ENCODE measurements at places on chromosomes 5 and 9.

- DNase-seq: no peak
Measured at GRCh38 chr5:154138701-154139100, 51.8 kb upstream of the GALNT10 start.

DNA sequence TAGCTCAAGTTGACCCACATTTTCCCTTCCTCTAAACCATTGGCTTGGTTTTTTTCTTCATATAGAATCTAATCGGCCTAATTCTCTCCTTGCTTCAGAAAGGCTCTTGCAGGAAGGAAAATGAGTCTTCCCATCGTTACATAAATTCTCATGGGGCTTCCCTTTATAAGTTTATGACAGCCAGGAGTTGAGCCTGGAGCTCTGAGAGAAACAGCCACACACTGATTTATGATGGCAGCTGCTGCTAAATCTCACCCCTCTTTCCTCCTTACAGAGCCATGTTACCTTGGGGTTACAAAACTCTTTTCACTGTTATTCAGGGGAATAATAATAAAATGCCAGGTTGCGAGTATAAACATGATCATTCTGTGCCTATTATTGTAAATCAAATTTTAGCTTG is 5.2 kb upstream of the RNF14 start:
- no peak for DNase-seq

- no peak for DNase-seq
Measured at GRCh38 chr9:135030566-135031226, 56.8 kb upstream of the OLFM1 start.

DNA sequence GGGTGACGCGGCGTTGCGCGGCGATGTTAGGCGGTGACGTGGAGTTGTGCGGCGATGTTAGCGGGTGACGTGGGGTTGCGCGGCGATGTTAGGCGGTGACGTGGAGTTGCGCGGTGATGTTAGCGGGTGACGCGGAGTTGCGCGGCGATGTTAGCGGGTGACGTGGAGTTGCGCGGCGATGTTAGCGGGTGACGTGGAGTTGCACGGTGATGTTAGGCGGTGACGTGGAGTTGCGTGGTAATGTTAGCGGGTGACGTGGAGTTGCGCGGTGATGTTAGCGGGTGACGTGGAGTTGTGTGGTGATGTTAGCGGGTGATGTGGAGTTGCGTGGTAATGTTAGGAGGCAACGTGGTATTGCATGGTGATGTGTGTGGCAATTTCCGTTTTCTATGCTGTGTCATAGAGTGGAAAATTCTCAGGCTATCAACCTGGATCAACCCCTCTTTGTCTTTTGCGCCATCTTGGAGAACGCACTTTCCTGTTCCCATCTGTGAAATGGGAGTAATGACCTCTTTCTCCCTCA is 76.0 kb downstream of the ANKRD33B start:
- DNase-seq: no peak

DNA sequence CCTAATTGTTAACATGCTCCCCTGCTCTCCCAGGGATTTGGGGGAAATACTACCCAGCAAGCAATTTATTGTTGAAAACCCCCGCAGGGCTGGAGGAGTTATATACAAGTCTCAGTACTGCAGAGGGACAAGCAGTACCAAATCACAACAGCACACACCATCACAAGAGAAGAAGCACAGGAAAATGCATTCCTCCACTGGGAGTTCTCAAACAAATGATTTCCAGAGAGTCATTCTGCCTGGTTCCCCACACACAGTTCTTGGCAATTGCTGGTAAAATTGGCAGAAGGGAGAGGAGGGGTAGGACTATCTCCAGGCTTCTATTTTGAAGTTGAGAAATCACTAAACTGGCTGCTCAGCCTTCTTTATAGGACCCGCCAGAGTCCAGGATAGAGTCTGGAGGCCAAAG is 16.8 kb downstream of the SIL1 start:
- DNase-seq: no peak

DNA sequence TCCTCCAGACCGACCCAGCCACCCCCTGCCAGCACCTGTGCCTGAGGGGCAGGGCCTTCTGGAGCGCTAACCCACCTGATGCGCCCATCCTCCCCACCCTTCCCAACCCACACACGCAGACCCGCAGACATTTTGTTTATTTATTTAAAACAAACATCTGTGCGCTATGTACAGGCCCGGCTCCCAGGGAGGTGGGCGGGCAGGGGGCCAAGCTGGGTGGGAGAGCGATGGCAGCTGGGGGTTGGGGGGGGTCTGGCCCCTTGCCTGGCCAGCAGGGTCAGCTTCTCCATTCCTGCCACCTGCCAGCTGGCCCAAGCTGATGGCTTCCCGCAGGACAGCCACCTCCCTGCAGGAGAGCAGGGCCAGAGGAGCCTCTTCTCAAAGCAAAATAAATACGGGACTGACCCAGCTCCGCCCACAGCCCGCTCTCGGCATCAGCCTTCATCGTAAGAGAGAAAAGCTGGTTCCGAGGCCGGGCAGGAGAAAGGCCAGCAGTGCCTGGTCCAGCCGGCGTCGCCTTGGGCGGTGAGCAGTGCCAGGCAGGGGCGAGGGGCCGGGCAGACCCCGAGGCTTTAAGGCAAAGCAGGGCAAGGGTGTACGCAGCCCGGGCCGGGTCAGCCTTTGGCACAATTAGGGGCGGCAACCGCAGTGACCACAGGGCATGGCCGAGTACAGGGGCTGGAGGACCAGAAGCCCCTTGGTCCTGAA is 10.9 kb upstream of the CLIC3 start:
- no peak for DNase-seq

- DNase-seq: no peak
Measured at GRCh38 chr5:33257807-33258429, 182.8 kb upstream of the TARS1 start.

DNA sequence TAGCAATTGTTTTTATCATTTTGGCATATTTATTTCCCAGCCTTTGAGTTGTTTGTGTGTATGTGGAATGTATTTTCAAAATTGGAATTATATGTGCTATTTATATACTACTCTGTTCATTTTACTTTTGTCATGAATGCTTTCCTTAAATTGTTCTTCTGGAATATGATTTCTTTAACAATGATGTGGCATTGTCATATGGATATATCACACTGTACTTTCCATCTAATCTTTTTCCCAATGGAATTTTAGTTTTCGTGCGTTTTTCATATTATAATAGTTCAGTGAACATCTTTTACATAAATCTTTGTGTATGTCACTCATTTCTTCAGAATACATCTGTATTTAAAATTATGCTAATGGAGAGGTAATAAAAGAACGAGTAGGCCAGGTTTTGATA is 980.1 kb upstream of the WWC1 start:
- no peak for DNase-seq

- no peak for DNase-seq
Measured at GRCh38 chr5:117776977-117777376, 1202.4 kb upstream of the SEMA6A start.

GRCh38 chr5:172758077-172758833 is 12.7 kb downstream of the DUSP1 start:
- DNase-seq: peak; percentile 92

- no peak for DNase-seq
Measured at GRCh38 chr5:103918668-103919367, 356.2 kb upstream of the NUDT12 start.

DNA sequence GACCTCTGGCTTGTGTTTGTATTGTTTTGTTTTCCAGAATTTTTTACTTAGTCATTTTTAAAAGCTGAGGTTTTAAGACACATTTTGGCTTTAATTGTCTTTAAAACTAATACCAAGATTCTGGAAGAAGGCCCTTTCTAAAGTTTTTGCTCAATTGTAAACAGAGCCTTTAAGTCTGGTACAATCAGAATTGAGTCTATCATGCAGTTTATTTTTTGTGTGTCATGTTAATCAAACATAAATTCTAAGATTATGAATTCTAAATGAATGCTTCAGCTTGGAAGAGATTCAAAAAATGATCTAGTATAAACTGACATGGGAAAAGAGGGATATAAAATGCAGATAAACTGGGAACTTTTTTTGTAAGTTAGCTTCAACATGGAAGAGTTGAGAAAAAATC is 882.7 kb downstream of the TLE1 start:
- no peak for DNase-seq

GRCh38 chr9:112439171-112439570 is 47.5 kb upstream of the KIAA1958 start:
- DNase-seq: no peak

DNA sequence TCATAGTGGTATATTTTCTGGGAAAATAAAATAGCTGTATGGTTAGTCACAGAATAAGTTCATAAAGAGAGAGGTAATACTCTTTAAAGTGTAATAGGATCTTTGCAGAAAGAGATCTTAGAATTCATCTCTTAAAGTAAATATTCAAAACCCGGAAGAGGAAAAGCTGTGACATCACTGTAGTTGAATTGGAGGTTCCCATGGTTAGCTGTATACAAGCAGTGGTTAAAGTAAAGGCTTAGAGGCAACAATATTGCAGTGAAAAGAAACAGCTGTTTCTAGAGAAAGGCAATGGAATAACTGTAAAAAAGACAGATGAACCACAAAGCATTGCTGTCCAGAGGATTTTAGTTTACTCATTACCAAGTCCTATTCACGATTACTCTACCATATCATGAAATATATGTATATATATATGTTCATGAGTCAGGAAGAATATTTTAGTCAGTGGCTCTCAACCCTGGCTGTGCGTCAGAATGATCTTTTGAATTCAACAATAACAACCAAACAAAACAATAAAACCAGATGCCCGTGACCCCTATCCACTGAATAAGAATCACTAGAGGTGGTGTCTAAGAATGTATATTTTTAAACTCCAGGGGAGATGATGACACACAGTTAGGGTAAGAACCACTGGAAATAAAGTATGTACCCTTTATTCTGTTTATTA is 4.7 kb downstream of the ERCC6L2 start:
- no peak for DNase-seq

GRCh38 chr9:121947775-121948174 is 145.3 kb downstream of the TTLL11 start:
- DNase-seq: no peak

- no peak for DNase-seq
Measured at GRCh38 chr5:41176952-41177351, 36.4 kb downstream of the C6 start.

- peak; percentile 88 for DNase-seq
Measured at GRCh38 chr9:134357631-134358025, 31.4 kb downstream of the RXRA start.

- no peak for DNase-seq
Measured at GRCh38 chr5:135678640-135679268, 100.0 kb upstream of the CXCL14 start.

DNA sequence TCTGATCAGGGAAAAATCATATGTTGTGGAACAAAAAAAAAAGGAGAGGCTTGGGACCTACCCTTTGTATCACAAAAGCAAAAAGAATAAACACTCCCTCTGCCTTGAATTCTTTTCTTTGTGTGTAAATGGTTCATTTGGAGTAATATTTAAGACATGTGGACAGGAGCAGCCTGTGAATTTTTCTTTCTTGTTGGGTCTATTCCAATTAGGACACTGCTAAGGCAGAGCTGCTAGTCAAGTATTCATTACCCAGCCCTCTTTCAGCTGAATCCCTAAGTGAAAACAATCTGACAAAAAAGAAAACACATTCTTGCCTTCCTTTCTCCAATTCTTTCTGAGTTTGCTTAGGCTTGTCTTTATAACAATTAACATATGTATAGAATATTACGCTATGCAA is 330.0 kb downstream of the EBF1 start:
- no peak for DNase-seq

GRCh38 chr5:16542236-16542635 is 74.6 kb downstream of the RETREG1 start:
- DNase-seq: no peak

DNA sequence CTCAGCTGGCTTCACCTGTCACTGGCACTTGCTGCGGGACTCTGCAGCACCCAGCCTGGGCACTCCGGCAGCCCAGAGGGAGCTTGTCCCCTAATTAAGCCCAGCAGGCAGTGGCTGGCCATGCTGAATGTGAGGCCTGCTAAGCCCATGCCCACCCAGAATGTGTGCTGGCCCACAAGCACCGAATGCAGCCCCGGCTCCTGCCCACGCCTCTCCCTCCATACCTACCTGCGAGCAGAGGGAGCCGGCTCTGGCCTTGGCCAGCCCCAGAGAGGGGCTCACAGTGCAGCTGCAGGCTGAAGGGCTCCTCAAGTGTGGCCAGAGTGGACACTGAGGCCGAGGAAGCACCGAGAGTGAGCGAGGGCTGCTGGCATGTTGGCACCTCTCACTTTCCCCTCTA is 32.4 kb upstream of the SUB1 start:
- DNase-seq: no peak

Measured in PC-9 (cell line).